ENCODE measurements at places on chromosomes 12 and 14.

GRCh38 chr14:51020024-51020710 is 74.7 kb downstream of the TRIM9 start:
- no peak for DNase-seq

GRCh38 chr14:103074729-103075367 is 9.2 kb upstream of the LBHD2 start:
- no peak for DNase-seq

- DNase-seq: no peak
Measured at GRCh38 chr12:125178222-125178621, 113.0 kb downstream of the AACS start.

DNA sequence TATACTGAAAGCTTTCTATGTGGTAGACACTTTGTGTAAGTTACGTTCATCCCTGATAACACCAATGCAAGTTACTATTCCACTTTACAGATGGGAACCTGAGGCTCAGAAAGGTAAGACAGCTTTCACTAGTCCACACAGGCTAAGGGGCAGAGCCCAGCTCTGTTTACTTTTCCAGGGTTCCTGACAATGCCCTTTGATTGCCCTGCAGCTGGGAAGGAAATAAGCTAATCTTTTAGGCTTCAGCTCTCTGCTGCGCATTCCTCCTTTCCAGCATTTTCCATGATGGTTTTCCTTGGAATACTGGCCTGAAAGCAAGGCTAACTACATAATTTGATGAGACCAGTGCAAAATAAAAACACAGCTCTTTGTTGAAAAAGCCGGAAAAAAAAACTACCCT is 185.7 kb upstream of the BTG1 start:
- no peak for DNase-seq

GRCh38 chr12:42474391-42474790 is 115.2 kb downstream of the PRICKLE1 start:
- no peak for DNase-seq

DNA sequence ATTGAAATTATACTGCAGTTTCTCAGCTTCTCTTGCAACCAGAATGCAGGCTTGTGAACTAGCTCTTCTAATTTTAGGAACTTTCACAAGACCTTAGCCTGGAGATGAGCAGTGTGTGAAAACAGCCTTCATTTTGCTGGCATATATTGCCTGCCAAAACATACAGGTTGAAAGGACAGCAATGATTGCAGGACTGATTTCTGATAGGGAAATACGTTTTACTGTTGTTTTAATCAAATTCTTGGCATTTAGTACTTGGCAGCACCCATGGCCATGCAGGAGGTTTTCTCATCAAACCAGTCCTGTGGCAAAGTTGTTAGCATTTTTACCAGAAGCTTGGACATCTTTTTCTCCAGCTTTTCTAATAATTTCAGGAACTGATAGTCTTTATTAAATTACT is 91.9 kb upstream of the MUCL1 start:
- DNase-seq: no peak

Measured in central memory CD4-positive, alpha-beta T cell (primary cell).